ENCODE measurements at places on chromosomes 6 and 20.

DNA sequence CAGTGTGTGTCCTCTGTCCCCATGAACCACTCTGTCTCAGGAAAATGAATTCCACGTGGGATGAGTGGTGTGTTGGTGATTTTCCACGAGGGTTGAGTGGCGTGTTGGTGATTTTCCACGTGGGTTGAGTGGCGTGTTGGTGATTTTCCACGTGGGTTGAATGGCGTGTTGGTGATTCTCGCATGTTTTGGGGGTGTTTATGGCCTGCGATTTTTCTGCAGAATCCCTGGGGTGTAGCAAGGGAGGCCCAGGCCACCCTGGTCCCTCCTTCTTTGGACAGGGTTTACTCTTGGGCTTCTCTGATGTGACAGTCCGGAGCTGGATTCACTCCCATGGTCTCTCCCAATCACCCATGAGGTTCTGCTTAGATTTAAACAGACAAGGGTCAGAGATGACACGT lies 90.6 kb upstream of the FRMD1 start:
- no peak for DNase-seq

DNA sequence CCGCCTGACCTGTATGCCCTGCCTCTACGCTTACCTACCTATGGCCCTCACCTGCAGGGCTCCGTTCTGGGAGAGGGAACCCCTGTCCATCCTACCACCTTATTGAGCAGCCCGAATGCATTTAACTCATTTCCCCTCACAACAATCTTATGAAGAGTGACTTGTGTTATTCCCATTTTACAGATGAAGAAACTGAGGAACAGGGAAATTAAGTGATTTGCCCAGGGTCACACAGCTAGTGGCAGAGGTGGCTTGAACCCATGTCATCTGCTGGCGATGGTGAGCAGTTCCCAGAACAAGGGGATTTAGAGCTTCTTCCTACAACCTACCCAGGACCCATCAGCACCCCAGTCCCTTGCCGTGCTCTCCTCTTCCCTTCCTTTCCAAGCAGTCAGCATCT lies 42.3 kb upstream of the LRFN2 start:
- no peak for DNase-seq

DNA sequence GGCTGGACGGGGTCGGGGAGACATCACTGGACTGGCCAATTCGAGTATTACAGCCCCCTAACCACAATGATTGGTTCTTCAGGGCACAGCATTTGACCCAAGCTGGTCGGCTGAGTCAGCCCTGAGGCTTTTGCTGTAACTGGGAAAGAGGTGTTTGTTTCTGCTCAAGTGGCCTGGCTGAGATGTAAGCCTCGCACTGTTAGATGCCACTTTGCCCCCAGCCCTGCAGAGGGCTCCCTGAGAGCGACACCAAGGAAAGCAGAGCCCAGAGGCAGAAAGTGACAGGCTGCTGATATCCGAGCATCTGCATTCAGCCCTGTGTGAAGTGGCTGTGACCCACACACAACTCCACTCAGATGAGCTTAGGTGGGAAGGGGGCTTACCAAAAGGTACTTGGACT lies 19.4 kb downstream of the ERGIC3 start:
- DNase-seq: peak; percentile 73

GRCh38 chr6:155064303-155064702 lies 69.2 kb downstream of the TIAM2 start:
- DNase-seq: no peak

DNA sequence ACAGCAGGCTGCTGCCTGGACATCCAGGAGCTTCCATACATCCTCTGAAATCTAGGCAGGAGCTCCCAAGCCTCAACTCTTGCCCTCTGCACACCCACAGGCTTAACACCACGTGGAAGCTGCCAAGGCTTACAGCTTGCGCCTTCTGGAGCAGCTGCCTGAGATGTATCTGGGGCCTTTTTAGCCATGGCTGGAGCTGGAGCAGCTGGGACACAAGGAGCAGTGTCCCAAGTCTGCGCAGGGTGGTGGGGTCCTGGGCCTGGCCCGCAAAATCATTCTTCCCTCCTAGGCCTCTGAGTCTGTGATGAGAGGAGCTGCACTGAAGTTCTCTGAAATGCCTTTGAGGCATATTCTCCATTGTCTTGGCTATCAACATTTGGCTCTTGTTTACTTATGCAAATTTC lies 255.0 kb downstream of the DLL1 start:
- no peak for DNase-seq

DNA sequence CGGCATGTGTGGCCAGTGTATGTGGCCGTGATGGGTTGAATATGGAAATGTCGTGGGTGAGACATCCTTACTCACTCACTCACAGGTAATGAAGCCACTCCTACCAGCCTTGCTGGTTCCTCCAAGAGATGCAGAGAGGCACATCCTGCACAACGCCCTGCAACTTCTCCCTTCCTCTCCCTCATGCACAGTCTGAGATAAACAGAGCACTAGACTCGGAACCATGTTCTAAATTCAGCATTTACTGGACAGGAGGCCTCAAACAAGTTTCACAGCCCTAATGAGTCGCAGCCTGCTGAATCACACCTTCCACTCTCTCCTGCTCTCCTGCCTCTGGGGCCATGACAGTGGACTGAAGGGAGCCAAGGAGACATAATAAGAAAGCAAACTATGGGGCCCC lies 91.2 kb downstream of the ISM1 start:
- no peak for DNase-seq

GRCh38 chr6:36028088-36028876 lies 674 bp downstream of the MAPK14 start:
- DNase-seq: peak; percentile 26

DNA sequence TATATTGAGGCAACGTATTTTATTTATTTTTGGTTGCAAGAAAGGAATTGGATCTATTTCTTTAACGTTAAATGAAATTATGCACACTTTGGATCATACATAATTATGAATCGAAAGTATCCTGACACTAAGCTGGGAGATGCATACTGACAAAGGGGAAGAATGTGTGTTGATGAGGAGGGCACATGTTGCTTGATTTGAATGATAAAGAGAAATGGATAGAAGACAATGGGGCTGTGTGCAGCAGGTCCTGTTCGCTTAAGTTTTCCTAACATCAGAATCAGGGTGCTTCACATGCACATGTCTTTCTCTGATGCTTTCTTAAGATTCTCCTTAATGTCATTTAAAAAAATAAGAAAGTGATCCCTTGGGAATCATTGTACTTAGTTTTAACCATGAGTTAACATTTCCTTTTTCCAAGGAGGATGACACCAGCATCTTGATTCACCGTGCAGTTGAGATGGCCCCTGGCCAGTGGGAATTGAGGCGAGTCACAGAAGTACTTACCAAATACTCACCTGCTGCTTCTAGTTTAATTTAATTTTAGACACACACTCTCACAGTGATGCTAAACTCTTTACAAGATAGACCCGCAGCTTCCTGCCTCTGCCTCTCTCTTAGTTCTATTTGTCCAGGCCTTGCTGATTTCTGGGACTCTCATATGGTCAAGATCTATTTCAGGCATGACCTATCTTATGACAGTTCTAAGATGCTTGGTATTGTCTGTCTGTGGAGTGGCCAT lies 116.5 kb downstream of the CLIC5 start:
- DNase-seq: no peak

DNA sequence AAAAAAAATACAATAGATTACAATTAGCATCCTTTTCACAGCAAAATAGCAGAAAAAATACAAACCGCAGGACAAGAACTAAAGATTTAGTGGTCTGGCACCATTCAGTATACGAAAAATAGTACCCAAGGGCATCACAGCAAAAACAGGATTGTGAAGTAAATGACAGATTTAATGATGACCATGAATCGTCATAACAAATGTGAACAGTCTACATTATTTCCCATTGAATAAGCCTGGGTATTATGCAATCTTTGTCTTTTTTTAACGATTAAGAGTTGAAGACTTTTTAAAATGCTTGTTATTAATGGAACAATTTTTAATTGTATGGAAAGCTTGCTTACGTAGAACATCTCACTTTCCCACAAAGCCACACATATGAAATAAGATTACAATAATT lies 432.8 kb downstream of the PKHD1 start:
- no peak for DNase-seq

- DNase-seq: peak; percentile 27
Observed at GRCh38 chr6:107458672-107459282, 587 bp downstream of the PDSS2 start.

DNA sequence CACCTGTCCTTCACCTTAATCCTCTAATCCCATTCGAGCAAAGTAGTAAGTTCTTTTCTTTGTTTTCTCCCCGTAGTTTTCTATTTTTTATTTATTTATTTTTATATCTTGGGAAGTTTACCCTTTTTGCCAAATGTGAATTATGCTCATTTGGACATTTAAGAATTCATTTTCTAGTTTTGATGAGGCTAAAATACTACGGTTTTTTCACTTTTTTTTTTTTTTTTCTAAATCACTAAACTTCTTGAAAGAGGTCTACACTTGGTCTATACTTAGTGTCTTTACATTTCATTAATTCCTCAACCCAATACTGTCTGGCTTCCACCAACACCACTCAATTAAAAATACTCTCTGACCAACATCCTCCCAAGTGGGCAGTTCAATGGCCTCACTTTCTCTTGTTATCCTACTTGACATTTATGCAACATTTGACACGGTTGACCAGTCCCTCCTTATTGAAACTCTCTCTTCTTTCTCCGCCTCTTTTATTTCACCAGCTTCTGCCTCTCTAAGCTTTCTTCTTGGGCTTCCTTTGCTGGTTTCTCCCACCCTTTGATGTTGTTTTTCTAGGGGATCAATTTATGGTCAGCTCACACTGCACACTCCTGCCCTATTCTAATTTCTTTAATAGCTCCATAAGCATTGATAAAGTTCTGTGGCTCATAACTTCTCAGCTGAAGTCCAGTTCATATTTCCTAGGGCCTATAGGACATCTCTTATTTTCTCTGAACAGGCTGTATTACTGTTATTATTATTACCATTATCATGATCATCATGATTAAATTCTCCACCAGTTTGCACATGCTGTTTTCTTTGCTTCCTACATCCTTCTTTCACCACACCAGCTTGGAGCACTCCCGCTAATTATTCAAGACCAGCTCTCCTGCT lies 72.6 kb upstream of the CITED2 start:
- DNase-seq: no peak

- DNase-seq: no peak
Observed at GRCh38 chr20:17732907-17733521, 33.2 kb downstream of the BANF2 start.

DNA sequence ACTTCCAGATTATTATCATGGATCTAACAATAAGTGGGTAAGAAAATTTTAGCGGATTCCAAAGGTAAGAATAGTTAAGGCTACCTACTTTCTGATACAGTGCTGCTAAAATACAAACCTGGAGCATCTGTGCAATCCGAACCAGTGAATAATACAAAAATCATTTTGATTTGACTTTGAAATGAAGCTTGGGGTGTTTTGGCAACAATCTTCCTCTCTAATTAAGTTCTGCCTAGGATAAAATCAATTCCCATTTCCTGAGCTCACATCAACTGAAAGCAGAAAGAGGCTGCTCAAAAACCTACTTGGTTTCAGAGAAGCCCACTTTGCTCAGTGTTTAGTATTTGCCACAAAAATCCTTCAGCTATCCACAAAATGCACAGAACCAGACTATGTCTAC lies 18.7 kb upstream of the SH3BGRL2 start:
- DNase-seq: no peak

- no peak for DNase-seq
Observed at GRCh38 chr6:2596222-2596621, 154.5 kb downstream of the MYLK4 start.

- peak; percentile 39 for DNase-seq
Observed at GRCh38 chr6:78492351-78493017, 374.9 kb upstream of the IRAK1BP1 start.

GRCh38 chr20:34299556-34300255 lies 3.4 kb downstream of the AHCY start:
- no peak for DNase-seq

DNA sequence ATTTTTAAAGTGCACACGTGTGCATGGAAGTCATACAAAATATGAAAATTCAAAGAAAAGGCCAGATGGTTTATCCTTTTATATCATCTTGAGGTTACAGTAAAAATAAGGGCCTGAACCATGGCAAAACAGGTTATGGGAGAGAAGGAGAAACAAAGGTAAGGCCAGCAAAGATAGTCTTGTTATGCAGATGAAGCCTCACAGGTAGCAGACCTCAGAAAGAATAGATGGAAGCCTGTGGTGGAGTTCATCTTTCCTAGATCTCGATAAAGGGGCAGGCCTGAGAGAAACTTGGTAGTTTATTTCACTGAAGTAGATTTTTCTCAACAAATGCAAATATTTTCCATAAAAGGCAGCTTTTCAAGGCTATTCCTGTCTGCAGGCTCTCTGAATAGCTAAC lies 693.8 kb downstream of the KHDRBS2 start:
- no peak for DNase-seq

DNA sequence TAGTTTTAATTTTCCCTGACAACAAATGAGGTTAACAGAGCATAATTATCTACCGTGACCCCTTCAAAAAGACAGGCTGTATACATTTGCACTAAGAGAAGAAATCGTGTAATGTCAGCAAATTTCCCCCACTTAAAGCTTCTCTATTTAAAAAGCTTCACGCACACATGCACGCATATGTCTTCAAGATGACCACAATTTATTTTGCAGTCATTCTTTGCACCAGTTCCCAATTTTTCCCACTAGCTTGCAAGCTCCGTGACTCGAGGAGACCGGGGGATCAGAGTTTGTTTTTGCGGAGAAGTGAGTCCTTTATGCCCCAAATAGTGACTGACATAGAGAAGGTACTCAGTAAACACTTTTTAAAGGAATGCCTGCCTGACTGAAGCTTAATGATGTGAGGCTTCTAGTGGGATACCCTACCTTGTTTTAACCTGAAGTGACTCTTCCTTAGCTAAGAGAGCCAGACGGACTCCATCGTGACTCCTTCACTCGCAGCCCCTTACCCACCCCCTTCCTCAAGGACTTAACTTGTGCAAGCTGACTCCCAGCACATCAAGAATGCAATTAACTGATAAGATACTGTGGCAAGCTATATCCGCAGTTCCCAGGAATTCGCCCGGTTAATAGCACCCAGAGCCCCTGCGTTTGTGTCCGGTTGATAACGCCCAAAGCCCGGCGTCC lies 9.3 kb upstream of the NQO2 start:
- no peak for DNase-seq

Measured in AG20443 (cell line).